ENCODE measurements at places on chromosomes 5 and 9. TPM values are rescaled to one million over a fixed set of nuclear protein-coding genes. Genes with fewer than 3 reads are reported as not detected.

- DNase-seq: no peak
Observed at GRCh38 chr9:1709347-1709746, 305.8 kb upstream of the SMARCA2 start.

GRCh38 chr5:120690621-120691407, 226.7 kb downstream of the PRR16 start:
- no peak for DNase-seq

- DNase-seq: no peak
Observed at GRCh38 chr5:172973931-172974330, 9.6 kb upstream of the ATP6V0E1 start.

GRCh38 chr5:150625831-150626746, 14.4 kb upstream of the SYNPO start:
- no peak for DNase-seq

DNA sequence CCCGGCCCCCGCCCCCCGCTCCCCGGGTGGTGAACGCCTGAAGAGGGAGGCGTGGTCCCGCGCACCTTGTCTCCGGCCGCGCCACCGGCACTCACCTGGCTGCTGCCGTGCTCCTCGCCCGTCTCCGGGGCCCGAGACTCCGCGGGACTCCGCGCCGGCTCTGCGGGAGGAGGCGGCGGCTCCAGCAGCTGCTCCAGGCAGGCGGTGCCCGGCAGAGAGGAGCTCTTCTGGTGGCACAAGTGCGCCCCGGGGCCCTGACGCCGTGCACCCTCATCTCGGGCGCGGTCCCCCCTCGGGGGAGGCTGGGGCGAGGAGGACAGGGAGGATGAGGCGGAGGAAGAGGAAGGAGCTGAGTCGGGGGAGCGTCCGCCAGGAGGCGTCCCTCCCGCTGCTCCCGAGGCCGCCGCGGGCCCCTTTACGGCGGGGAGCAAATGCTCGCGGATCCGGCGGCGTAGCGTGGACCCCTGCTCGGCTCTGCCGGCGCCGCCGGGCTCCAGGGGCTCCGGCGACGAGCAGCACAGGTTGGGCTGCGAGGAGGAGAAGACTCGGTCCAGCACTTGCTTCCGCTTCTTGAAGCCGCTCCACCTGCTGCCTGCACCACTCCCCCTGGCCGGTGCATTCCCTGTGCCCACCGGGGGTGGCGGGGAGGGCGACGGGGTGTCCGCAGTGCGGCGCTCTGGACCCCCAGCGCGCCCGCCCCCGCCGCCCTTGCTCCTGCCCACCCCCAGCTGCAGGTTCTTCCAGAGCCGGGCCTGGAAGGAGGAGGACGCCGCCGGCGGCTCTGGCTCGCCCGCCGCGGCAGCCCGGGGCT, 928 bp downstream of the MCTP1 start:
- DNase-seq: peak; percentile 21

- DNase-seq: no peak
Observed at GRCh38 chr9:109512170-109512756, 14.2 kb upstream of the PTPN3 start.

GRCh38 chr9:9124616-9125015, 1325.0 kb upstream of the DMAC1 start:
- DNase-seq: no peak

DNA sequence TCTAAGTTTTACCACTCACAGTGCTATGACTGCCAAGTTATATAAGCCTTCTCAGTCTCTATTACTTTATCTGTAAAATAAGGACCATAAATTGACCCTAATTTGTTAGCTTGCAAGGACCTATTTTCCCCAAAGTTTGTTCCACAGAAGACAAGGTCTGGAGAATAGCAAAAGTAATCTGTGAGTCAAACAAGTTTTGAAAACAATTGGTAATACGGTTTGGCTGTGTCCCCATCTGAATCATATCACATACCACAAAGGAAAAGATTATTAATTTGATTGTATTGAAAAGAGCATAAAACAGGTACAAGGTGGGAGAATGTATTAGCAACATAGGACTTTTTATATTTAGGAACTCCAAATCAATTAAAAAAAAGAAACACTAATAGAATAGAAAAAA, 124.0 kb upstream of the TARS1 start:
- no peak for DNase-seq

DNA sequence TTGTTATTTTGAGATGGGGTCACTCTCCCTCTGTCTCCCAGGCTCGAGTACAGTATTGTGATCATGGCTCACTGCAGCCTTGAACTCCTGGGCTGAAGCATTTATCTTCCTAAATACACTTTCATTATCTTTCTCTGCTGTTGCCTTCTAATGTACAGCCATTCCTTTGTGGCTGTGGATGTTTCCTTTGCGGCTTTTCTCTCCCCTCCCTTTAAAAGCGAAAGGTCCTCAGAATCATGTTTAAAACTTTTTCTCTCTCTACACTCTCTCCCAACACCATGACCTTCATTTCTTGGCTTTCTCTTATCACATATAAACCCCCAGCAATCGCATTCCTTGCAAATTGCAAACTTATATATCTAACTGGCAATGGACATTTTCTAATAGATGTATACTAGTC, 1.6 kb downstream of the IFNA2 start:
- DNase-seq: no peak

DNA sequence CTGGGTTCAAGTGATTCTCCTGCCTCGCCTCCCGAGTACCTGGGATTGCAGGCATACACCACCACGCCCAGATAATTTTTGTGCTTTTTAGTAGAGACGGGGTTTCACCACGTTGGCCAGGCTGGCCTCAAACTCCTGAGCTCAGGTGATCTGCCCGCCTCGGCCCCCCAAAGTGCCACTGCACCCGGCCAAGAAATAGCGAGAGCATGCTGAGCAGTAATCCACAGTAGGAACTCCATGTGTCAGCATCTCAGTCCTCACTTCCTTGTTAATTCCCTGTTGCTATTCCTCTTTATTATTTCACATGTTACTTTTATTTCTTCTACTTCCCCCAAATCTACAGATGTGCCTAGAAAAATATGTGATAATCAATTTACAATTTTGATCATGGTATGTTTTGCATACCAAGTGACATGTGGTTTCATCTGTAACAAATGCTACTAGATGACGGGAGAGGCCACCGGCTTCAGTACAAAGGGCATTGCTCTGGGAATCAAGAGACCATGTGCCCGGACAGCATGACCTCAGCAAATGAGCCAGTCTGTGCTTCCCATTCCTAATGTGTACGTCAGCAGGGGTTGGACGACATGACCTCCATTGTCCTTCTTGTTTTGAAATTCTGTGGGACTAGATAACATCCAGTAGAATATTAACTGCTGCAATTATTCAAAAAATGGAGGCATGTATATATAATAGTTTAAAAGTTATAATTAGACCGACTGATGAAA, 61.6 kb downstream of the FNBP1 start:
- DNase-seq: no peak

DNA sequence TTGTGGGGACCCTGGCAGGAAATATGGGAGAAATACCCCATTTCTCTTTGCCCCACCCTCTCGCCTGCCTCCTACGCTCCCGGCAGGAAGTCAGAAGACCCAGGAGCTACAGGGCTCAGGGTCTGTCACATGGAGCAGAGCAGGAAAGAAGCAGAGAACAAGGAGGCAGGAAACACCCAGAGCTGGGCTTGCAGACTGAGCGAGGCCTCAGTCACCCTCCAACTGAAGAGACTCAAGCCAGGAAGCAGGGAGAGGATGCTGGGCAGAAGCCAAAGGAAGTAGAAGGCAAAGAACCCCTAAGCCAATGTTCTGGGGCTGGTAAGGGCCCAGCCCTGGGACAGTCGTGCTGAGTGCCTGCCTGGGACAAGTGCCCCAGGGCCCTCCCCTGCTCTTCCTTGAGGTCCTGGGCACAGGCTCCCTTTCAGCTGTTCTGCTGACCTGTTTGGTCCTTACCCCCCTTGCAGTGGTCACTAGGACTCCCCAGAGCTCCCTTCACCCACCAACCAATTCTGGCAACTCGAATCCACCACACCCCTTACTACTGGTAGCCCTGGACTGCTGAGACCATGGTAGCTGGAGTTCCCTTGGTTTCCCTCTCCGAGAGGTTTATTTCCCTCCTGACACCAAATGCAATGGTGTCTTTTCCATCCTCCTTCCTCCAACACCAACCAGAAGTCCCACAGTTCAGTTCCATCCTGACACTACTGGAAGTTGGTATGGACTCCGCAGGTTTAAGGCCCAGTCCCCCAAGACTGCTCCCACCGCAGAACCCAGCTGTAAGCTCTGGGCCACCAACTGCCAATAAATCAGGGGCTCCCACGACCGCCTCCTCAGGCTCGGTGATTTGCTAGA, 157.5 kb downstream of the COL23A1 start:
- DNase-seq: no peak

DNA sequence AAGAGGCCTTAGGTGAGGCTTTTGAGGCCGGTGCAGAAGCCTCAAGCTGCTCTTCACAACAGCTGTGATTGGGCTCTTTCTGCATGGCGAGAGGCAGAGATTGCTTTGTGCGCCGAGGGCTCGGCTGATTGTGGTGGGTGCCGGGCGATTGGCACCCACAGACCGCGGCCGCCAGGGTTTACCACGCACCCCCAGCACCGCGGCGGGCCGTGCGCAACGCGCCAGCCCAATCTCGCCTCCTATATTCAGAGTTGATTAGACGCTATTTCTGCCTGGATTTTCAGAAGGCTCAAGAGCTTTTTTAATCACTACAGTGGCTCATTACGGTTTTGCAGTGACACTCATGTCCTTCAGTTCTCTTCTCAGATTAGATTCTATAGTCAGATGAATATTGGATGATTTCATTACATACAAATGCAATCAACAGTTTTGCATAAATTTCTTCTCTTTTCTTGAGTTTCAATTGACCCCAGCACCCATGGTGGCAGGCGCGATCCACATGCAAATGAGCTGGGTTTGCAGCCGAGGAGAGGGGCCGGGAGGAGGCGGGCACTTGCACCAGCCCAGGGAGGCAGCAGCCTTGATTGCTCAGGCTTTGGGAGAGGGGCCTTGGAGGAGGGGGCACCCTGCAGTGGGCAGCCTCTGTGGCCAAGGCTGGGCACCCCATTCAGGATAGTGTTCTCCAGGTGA, 33.8 kb upstream of the PTGS1 start:
- no peak for DNase-seq

- no peak for DNase-seq
Observed at GRCh38 chr9:35789541-35789940, 1.9 kb upstream of the NPR2 start.

DNA sequence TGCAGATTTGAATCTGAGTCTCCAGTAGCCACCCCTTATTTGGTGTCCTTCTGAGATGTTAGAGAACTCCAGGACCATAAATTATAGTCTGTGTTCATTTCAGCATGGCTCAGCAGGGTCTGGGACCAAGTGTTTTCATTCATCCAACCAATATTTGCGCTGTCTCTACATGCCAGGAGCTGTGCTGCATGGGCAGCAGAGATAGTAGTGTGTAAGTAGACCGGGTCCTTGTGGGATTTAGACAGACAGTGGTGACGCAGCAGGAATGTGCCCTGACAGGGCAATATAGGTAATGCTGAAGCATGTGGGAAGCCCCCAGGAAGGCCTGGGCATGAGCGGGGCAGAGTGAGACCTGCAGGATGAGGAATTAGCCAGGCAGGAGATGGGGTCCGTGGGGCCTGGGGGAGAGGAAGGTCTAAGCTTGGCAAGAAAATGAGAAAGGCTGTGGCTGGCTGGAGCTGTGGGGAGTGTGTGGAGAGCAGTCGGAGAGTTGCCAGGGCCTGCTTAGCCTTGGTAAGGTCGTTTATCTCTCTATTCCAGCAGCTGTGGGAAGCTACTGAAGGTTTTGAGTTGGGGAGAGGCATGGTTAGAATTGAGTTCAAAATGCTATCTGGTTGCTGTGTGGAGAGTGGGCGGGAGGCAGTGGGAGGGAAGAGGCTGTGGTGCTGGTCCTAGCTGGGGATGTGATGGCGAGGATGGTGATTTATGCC, 16.8 kb downstream of the STXBP1 start:
- no peak for DNase-seq

DNA sequence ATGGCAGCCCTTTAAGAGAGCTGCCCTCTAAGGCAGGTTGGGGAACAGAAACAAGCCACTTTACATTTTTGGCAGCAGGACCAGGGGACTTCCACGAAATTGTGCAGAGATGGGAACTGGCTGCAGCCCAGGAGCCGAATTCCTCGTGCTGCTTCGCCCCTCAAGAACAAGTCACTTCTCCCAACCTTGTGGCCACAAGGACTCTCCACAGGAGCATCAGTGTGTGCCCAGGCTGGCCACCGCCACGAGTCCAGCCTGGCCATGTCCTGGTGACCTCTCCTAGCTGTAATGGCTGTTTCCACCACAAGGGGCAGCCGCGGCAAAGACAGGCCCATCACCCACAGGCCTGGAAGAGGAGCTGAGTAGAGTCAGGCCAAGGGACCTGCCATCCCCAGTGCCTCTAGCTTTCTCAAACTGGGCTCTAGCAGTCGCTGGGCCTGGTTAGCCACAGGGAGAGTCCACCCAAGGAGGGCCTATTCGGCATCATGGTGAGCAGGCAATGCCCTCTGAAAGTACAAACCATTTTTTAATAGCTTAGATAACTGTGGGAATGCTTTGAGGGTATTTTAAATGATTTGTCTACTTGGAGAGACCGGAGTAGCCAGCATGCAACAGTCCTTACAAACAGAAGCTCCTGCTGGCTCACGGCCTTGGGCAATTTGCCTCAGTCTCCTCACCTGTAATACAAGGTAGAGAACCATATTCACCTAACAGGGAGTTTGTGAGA, 129.0 kb downstream of the COL23A1 start:
- DNase-seq: peak; percentile 77

DNA sequence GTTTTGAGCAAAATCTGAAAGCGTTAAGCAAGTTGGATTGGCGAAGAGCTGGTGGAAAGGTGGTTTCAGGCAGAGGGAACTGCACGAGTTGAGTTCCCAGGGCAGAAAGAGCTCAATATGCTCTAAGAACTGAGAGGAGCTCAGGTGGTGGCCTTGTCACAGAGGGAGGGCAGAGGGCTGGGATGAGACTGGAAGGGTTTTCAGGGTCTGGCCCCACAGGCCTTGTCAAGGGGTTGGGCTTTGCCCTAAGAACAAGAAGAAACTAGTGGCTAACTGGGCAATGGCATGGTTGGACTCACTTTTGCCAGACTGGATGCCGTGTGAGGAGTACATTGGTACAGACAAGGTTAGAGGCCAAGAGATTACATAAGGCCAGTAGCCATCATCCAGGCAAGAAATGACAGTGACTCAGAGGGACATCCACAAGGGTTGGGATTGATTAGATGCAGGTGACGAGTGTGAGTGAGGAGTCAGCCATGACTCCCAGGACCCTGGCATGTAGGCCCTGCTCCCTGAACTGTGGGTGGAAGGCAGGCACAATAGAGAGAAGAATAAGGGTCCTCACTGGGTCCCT, 75.1 kb upstream of the SMIM23 start:
- no peak for DNase-seq

GRCh38 chr9:130295431-130295830, 29.9 kb downstream of the HMCN2 start:
- no peak for DNase-seq

CENPK gene
- total RNA-seq: 31.4 TPM

SH2D3C gene
- total RNA-seq: 3.5 TPM

CDKN2B-AS1 gene
- total RNA-seq: 39.7 TPM

SPAG8 gene
- total RNA-seq: 0.82 TPM

FOXD4L4 gene
- 0.30 TPM for total RNA-seq

NTRK2 gene
- total RNA-seq: 0.52 TPM

PRSS3 gene
- total RNA-seq: 191 TPM

ZNF483 gene
- 2.8 TPM for total RNA-seq
